Left cardiac atrium (tissue), 4 donors: ENCODE measurements at places on chromosomes 6 and 20. TPM values are rescaled to one million over a fixed set of nuclear protein-coding genes. Genes with fewer than 3 reads are reported as not detected.
A peak's percentile ranks its signal among the peaks of the same experiment; 100 is the strongest.

Gene TNF
- 0.92 TPM for total RNA-seq

Gene BPIFA3
- not detected for total RNA-seq

Gene UBE2C
- 1.6 TPM for total RNA-seq

Gene BIRC7
- total RNA-seq: not detected

Gene LY6G6C
- not detected for total RNA-seq

Gene PRDM1
- total RNA-seq: 2.3 TPM

Gene MYB
- 0.24 TPM for total RNA-seq

Gene C20orf141
- not detected for total RNA-seq

DNA sequence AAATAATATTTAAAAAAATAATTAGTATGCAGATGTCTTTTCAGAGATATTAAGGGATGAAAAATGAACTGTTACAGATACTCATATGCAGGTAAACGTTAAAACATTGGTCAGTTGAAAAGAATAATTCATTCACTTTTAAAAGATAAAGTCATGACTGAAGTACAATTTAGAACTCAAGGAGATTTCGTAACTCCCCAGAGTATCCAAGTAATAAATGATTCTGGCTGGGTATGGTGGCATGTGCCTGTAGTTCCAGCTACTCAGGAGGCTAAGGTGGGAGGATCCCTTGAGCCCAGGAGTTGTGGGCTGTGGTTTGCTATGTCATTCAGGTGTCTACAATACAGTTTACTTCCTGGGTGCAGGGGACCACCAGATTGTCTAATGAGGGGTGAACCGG is 122.3 kb upstream of the TMEM181 start:
- DNase-seq: no peak

DNA sequence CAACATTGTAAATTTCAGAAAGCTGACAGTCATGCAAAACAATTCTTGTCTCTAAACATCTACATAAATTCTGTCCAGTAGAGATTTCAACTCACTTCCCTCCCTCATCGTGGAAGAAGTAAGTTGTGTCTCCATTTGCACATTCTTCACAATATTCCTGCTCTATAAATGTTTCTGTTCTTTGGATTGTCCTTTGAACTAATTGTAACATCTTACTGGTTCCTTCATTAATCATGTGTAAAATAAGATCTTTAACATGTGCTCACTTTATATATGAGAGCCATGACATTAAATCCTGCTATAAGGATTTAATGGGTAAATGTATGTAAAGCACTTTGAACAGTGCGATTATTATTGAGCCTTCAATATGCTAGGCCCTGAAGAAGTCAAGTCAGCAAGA is 7.0 kb upstream of the LTV1 start:
- no peak for DNase-seq

DNA sequence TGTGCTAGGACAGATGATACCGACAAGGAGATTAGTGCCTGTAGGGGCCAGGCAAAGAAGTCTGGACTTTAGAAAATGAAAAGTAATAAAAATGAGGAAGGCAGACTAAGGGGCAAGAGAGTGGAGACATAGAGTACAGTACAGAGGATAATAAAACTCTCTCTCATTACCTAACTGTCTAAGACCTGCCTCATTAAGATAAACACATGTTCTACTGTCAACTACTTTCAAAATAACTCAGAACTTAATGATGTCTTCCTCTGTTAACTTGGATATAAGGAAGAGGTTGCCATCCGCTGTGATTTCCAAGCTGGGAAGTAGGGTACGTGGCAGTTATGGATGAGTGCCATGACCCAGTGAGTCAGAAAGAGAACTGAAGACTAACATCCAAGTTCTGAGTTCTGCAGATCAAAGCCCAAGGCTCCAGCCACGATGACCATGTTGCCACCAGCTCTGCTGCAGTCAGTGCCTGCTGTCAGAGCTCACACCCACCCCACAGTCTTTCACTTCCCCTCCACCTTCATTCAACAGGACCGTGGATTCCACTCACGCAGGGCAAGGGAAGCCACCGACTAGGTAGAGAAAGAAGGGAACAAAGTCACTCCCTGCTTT is 81.8 kb downstream of the KIF16B start:
- peak; percentile 21 for DNase-seq

DNA sequence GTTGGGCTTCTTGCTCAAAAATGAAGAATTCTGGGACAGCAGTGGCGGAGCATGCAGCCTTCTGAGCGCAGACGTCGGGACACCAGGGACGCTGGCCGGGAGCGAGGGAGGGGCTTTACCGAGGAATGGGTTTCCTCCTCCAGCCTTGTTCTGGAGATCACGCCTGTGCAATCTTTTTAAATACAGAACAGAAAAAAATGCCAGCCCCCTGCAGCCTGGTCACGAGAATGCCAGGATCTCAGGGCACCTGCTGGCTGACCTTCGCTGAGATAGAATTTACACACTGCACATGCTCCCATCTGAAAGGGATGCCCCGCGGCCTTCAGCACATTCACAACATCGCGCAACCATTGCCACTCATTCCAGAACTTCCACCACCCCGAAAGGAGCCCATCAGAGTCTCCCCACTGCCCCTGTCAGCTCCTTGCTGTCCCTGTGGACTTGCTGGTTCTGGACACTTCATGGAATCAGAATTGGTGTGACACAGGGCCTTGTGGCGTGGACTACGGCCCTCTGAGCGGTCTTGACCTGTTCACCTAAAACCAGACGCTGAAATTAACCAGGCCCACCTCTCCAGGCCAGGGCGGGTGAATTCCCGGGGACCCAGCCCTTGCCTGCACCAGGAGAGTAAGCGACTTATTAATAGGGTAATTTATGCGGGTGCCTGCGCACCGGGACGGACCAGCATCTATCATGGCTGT is 20.6 kb upstream of the BHLHE23 start:
- no peak for DNase-seq

- no peak for DNase-seq
These were observed 41.2 kb upstream of the PROKR2 start for GRCh38 chr20:5357946-5358345.

GRCh38 chr20:63896264-63897105 is 1.6 kb downstream of the DNAJC5 start:
- DNase-seq: peak; percentile 58

GRCh38 chr6:148924226-148925012 is 177.6 kb downstream of the UST start:
- no peak for DNase-seq

GRCh38 chr6:150592377-150592995 is 7.2 kb upstream of the PLEKHG1 start:
- DNase-seq: no peak

DNA sequence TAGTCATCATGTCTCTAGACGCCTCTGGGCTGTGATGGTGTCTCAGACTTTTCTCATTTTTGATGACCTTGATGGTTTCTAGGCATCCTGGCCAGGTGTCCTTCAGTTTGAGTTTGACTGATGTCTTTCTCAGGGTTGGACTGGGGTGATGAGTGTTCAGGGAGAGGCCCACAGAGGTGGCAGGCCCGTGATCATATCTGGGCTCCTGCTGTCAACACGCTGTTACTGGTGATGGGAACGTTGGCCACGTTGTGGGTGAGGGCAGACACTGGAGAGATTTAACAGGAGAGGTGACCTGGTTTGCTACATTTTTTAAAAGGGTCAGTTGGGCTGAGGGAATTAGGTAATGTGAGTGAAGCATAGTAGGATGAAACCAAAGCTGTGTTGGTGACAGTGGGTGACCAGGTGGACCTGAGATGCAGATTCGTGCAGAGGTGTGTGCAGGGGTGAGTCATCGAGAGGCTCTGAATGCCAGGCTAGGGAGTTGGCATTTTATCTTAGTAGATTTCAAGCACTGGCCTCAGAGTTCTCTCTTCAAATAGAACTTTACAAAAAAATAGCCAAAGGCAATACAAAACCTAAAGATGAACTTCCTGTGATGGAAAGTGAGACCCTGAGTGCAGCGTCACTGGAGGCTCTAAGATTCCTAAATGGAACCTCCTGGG is 174.1 kb downstream of the CDH26 start:
- no peak for DNase-seq

- no peak for DNase-seq
These were observed 521.0 kb upstream of the EPHA7 start for GRCh38 chr6:93940381-93940780.

DNA sequence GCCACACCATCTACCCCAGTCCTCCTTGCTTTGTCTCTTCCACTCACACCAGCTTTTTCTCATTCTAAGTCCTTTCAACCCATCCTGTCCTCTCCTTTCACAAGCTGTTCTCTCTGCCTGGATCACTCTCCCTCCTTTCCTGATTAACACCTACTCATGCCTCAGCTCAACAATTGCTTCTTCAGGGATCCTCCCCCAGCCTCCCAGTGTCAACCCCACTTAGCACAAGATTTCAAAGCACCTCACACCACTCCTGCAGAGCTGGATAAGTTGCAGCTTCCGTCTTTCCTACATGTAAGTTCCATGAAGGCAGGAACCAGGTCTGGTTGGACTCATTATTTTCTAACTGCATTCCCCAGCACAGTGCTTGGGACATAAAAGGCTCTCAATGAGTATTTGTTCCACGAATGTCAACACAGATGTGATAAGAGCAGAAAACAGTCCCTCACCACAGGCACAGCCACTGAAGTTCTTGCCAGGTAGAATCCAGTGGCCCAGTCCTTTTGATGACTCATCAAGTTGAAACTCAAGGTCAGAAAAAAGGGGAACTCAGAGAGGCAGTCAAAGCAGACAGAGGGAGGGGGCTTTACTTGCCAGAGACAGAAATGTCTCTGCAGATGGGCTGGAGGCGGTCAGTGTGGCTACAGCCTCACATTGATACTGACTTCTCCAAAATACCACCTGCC is 193.4 kb upstream of the PRDM1 start:
- DNase-seq: no peak
